ENCODE measurements at places on chromosomes 13 and 19. TPM values are rescaled to one million over a fixed set of nuclear protein-coding genes. Genes with fewer than 3 reads are reported as not detected.

SMIM44 gene
- total RNA-seq = not detected

DNA sequence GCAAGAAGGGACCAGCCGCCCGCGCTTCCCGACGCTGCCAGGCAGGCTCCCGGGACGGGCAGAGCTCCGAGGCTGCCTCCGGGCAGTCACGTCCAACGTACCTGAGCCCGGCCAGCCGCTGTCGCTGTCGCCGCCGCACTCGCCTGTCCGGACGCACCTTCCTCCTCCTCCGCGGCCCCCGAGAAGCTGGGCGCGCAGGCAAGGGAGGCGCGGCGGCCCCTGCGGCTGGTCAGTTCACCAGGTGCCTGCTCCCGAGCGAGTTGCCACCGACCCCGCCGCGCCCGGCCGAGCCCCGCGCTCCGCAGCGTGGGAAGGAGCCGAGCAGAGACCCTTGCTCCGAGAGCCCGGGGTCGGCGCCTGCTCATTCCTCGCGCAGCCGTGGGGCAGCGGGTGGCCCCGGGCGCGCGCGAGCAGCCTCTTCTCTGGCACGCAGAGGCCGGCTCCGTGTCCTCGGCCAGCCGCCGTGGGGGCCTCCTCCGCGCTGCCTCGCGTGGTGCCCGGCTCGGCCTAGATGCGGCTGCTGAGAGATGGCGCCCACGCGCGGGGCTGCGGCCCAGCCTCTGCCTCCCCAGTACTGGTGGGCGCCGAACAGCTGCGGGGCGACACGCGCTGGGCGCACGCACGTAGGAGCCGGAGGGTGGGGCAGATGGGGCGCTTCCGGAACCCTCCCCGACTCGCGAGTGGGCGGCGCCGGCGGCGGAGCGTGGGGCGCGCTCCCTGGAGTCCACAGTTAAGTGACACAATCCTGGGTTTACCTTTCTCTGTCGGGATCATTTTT, 419.4 kb downstream of the UQCRFS1 start:
- no peak for DNase-seq

- peak; percentile 65 for DNase-seq
Observed at GRCh38 chr19:30649934-30650614, 277.9 kb downstream of the ZNF536 start.

GRCh38 chr19:1896508-1896907, 8.7 kb upstream of the ADAT3 start:
- DNase-seq = no peak

DNA sequence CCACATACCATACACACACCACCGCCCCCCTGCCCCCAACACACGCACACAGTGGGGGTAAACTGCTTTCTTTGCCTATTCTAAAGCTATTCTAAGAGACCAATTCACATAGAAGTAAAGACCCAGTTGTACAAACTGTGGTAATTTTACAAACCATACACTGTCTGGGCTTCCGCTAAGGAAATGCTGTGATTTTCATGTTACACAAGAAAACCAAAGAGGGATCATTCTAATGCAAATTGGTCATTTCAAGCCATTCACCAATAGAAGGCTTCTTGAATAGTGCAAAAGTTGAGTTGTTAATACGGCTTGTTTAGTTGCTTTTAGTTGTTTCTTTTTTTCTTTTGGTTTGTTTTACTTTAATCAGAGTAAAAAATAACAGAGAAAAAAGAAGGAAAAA, 202.8 kb downstream of the EFNB2 start:
- DNase-seq = no peak

DNA sequence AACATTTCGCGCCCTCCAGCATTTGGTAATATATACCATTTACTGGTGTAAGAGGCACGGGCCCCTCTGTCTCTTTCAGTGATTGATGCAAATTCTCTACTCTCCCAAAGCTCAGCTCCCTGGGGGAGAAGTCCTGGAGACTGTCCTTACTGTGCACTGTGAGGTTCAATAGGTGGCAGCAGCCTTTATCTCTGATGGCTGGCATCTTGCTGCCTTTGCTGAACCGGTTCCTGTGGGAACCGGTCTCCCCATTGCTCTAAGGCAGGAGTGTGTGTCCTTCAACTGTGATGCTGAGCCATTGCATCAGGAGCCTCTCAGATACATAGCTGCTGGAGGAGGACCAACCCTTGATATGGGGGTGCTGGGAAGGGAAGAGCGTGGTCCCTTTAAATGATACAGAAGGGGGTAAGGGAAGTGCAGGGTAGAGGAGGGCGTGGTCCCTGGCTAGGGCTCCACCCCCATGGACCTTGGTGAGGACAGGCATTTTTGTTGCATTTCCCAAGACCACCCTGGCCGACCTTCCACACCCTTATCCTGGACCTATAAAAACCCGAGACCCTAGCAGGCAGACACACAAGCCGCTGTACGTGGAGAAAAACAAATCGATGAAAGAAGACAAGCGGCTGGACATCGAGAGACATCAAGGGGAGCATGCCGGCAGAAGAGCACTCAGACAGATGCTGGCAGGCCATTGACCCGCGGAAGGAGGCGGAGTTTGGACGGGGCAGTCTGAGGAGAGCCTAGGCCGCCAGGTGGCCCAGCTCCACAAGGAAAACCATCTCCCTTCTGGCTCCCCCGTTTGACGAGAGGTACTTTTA, 41.1 kb upstream of the GTF3A start:
- DNase-seq = no peak

GRCh38 chr13:61029064-61029463, 386.6 kb downstream of the PCDH20 start:
- DNase-seq = no peak

KLF2 gene
- total RNA-seq = 0.69 TPM

Measured in activated naive CD4-positive, alpha-beta T cell treated with anti-CD3 and anti-CD28 coated beads for 36 hours (primary cell).